ENCODE measurements at places on chromosomes 16 and 17.

- DNase-seq: no peak
Measured at GRCh38 chr16:52488837-52489289, 58.1 kb downstream of the TOX3 start.

DNA sequence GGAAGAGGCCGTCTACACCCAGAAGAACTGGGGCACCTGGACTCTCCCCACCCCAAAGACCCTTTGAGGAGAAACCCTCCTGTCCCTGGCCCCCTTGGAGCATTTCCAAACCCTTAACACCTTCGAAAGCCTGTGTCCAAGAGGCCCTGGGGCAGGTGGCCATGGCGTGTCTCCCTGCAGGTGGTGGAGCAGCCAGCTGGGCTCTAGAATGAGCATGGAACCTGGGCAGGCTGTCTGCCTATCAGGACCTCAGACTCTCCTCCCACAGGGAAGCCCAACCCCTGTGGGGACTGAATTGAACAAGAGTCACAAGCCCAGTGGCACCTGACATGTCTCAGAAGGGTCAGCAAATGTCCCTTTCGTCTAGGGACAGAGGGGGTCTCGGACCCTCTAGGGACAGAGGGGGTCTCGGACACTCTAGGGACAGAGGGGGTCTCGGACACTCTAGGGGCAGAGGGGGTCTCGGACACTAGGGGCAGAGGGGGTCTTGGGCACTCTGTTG lies 8.4 kb downstream of the CBX4 start:
- DNase-seq: no peak

GRCh38 chr16:65469116-65469515 lies 347.3 kb upstream of the CDH11 start:
- no peak for DNase-seq

GRCh38 chr17:7419819-7420610 lies at the start of gene SPEM1:
TSS of gene SPEM1 (plus strand) at chr17:7420324. CDS start at chr17:7420385, 61 bp downstream.
- DNase-seq: no peak

DNA sequence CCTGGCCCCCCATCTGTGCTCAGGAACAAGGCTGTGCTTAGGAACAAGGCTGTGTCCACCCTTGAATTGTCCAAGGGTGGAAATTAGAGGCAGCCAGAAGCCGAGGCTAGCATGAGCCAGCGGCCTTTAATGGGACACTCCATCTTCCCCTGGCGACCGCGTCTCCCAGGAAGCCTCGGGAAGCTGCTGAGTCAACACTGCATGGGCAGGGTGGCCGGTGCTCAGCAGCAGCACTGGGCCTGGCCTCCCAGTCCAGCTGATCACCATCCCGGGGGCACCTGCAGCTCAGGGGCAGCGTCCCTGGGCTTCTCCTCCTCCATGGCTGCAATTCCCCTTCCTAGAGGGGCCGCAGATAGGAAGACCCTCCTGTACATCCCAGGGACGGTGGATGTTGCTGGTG lies 180.8 kb downstream of the ENGASE start:
- no peak for DNase-seq

DNA sequence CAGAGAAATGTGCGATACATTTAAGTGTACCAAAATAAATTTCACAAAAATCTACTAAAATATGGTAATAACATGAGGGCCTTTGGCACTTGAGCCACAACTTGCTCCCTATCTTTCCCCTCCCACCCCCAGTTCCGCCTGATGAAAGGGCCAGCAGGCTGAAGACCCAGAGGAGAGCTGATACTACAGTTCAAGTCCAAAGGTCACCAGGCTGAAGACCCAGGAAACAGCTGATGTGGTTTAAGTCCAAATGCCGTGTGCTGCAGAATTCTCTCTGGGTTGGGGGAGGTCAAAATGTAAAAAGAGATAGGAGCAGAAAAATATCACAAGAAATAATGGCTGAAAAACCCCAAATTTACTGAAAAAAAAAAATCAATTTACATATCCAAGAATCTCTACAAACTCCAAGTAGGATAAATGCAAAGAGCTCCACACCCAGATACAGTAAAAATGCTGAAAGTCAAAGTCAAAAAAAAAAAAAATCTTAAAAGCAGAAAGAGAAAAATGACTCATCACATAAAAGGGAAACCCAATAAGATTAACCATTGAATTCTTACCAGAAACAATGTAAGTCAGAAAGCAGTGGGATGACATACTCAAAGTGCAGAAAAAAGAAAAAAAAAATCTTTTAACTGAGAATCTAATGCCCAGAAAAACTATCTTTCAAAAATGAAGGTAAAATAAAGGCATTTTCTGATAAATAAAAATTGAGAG lies 452.1 kb upstream of the ASIC2 start:
- DNase-seq: no peak

- no peak for DNase-seq
Measured at GRCh38 chr17:32916134-32916533, 11.8 kb upstream of the TMEM98 start.

DNA sequence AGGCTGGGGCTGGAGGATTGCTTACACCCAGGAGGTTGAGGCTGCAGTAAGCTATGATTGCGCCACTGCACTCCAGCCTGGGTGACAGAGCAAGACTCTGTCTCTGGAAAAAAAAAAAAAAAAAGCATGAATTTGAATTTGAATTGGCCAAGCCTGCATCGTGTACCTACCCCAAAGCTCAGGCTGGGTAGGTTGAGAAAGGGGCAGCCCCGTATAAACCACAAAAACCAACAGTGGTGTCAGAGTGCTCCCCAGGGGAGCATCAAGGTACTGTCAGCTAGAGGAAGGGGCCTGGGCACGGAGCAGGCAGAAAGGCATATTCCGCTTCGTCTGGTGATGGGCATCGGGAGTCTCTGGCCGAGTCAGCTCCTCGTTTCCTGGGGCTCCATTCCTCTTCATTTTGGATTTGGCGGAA lies 40.9 kb downstream of the RAP1GAP2 start:
- peak; percentile 67 for DNase-seq

DNA sequence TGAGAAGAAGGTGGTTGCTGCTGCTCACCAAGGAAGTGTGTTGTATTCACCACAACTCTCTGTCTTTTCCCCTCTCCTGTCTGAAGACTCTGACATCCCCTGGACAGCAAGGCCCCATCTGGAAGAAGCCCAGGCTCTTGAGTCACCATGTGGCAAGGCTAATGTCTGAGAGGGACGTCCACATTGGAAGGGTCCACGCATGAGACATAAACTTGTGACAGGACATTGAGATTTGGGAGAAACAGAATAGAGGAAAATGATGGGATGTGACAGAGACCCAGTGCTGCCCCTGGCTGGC lies 176.5 kb downstream of the IRF8 start:
- no peak for DNase-seq

DNA sequence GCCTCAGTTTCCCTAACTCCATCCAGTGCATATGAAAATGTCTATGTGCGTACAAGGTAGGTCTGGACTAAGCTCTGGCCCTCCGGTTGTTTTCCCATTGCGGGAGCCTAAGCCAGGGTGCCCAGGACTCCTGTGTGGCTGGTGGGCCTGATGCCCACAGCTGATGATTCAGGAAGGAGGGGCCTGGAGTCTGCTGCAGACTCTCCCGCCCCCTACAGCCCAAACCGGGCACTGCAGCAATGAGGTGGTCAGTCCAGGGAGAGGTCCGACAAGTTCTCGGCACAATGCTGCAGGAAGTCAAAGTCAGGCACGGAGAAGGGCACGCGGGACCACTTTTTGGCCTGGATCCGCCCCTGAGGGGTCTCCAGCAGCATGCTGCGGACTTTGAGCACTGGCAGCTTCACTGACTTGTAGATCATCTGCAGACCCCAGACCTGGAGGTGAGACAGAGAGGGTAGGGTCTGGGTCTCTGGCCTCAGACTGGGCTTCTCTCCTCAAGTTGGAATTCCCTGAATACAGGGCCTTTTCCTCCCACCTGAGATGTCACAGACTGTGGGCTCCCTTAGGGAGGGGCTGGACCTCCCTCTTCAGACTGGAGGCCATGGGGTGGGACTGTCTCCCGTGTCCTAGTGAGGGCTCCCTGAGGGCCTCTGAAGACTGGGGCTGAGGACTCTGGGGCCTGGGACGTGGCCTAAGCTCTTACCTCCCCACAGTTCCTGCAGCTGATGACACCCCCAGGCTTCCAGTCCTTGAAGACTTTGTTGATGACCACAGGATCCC lies 3.4 kb upstream of the ZNF385C start:
- peak; percentile 90 for DNase-seq

GRCh38 chr17:78522031-78522809 lies 55.0 kb downstream of the DNAH17 start:
- no peak for DNase-seq

- no peak for DNase-seq
Measured at GRCh38 chr17:78939615-78940014, 14.4 kb upstream of the TIMP2 start.

- no peak for DNase-seq
Measured at GRCh38 chr16:66023481-66023880, 343.0 kb upstream of the CDH5 start.

GRCh38 chr16:31107465-31107867 lies 720 bp upstream of the BCKDK start:
- no peak for DNase-seq

DNA sequence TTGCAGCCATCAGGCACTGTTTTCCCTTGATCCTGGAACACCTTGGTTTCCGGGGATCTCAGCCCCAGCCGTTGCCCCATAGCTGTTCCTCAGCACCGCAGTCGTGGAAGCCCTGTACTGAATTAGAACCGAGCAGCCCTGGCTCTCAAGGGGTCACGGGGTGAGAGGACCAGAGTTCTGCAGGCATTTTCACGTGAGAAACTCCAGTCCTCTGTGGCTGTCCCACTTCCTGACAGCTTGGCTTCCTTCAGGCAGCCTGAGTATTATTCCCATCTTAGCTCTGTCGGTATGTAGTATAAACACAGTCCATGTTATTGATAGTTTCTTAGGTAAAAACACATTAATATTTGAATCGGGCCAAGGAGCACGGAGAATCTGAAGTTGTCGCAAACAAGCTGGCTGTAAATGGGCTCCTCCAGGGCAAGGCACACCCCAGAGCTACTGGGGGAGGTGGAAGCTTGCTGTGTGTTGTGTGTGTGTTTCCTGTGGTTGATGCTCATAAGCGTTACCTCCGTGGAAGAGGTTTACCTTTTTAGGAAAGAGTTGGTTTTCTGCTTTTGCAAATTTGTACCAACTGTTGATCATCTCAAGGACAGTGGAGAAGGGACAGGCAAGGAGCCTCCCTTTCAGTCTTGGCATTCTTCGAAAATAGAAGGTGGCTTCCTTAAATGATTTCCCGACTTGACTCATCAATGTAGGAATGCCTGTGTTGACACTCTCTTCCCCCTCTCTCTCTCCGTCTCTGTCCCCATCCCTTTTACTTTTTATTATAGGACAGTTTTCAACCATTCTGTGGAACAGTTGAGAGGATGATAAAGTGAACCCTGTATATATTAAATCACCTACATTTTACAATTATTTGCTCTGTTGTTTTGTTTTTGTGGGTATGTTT lies 208.9 kb upstream of the CHMP6 start:
- DNase-seq: no peak

- DNase-seq: no peak
Measured at GRCh38 chr17:75638893-75639292, 5.7 kb downstream of the SMIM5 start.

DNA sequence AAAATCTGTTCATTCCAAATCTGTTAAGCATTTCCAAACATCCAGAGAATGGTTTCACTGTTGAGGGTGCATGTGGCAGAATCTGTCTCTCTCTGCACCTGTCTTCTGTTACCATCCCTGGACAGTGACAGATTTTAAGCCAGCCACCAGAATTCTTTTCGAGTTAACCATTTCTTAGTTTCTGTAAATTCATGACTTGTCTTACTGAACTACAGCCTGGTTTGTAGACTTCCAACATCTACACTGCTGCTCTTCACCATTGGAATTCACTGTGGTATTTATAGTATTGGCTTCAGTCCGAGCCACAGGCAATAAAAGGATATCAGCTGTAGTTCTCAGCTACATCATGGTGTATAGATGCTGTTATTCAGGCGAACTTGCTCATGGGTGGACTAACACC lies 47.6 kb downstream of the GOSR1 start:
- no peak for DNase-seq

- peak; percentile 77 for DNase-seq
Measured at GRCh38 chr16:28311913-28312312, 19.6 kb downstream of the SBK1 start.

GRCh38 chr17:33016920-33017319 lies 25.3 kb downstream of the SPACA3 start:
- DNase-seq: no peak

DNA sequence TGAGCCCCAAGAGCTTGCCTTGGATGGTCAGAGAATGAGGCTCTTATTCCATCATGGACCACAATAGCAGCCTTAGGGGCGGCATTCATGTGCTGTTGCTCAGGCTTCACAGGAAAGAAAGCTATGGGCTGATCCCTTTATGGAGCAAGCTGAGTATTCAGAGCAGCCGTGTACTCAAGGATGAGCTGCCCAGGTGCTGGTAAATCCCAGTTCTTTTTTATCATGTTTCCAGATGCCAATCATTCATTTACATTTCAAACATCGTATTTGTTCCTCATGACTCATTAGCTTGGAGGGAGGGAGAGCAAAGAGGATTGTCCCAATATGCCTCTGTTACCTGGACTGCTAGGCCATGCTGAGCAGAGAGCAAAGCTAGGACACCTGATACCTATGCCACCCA lies 475.7 kb downstream of the SHISA9 start:
- DNase-seq: no peak

DNA sequence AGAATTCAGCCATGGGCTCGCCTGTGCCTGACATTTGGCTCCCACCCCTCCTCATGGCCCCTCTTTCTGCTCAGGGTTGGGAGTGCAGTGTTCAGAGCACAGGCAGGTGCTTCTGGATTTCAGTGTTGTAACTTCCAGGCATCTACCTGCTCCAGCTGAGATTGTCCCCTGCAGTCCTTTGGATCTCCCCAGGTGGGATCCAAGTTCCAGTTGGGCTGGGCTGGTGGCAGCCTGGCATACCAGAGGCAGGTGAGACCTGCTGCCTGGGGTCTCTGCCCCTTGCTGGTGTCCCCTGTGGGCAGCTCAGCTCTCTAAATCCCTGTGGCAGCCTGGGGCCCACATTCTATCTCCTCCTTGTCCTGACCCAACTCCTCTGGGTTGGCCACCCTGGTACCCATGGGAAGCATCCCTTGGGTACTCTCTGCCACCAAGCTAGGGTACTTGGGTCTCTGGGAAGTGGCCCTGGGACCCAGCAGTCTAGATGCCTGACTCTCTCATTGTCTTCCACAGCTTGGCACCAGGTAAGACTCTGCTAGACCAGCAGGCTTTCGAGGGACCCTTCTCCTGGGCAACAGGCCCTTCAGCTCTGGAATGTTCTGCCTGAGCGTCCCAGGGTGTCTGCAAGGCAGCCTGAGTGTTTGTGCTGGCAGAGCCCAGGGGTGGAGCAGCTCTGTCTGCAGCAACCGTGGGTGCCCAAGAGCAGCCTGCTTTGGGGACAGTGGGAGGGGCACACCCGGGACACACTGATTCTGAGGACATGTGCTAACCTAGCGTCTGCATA lies 42.5 kb downstream of the DNAH17 start:
- no peak for DNase-seq

DNA sequence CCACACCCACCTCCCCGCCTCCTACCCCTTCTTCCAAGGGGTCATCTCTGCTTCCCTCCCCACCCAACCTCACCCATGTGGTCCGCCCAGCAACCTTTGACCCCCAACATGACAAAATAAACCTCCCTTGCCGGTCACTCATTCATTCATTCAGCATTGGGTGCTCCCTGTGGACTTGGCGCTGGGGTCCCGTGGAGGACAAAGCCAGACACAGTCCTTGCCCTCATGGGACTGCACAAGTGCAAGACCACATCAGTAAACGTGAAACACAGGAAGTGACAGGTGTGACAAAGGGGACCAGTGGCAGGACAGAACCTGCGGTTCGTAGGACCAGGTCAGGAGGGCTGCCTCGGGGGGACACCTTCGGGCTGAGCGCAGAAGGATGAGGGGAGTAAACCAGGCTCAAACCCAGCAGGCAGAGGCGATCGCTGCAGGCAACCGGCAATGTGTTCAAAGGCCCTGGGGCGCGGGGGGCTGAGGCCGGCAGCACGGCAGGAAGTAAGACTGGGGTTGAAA lies 185.4 kb downstream of the SEC14L1 start:
- peak; percentile 71 for DNase-seq

- DNase-seq: no peak
Measured at GRCh38 chr17:64579917-64580316, 73.1 kb downstream of the CEP95 start.

Data from activated CD8-positive, alpha-beta memory T cell treated with anti-CD3 and anti-CD28 coated beads for 24 hours (primary cell).